ENCODE measurements at places on chromosomes 13 and 19.

DNA sequence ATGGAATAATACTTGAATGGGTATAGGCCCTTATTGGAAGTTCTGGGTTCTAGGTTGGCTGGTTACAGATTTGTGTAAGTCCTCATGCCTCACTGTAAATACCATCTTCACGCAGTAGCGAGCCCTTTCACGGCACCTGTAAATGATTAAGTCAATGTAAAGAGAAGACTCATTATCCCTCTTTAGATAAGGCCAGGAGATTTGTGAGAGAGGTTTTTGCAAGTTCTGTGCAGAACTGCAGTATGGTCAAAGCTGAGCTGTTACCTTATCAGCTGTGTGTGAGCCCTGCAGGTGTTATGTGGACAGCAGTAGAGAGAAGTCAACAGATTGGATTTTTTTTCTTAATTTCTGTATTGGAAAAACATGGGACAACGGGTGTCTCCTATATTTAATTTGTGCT, 141.6 kb downstream of the SHISA2 start:
- no peak for DNase-seq

DNA sequence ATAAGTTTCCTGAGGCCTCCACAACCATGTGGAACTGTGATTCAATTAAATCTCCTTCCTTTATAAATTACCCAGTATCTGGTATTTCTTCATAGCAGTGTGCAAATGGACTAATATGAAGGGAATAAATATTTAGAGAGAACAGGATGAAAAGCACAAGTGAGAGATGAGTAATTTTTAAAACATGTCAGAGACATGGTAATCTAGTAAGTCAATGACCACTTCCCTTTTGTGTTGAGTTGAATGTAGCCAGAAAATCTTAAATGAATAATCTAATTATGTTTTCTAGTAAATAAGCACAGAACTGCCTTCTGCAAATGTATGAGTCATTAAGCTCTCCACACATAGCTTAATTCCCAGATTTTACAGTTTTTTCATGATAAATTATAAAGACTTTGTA, 524.1 kb upstream of the SLITRK5 start:
- DNase-seq: no peak

- no peak for DNase-seq
Observed at GRCh38 chr13:72062566-72062965, 195.6 kb upstream of the DACH1 start.

DNA sequence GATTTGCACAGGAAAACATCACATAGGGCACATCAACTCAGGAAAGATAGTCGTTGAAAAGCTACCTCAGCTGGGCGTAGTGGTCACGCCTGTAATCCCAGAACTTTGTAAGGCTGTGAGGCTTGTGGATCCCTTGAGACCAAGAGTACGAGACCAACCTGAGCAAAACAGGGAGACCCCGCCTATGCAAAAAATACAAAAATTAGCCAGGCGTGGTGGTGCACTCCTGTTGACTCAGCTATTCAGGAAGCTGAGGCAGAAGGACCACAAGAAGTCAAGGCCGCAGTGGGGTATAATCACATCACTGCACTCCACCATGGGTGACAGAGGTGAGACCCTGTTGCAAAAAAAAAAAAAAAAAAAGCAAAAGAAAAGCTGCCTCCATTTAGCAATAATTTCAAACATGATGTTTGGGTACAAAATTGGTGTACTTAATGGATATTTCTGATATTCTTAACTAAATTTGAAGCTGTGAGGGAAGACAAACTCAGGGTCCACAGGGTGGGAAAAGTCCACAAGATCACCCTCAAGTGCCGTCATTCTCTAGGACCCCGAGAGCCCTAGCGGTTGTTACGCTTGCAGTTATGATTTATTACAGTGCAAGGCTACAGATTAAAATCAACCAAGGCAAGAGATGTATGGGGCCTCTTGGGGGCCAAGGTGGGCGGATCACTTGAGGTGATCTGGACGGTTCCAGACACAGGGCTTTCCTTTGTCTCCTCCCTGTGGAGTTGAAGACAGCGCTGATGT, 42.5 kb upstream of the LDLR start:
- no peak for DNase-seq

Measured in activated T-helper 1 cell treated with anti-CD3 and anti-CD28 coated beads, Interleukin-2, amount 50 U/mL, for 16 hours (primary cell).